ENCODE measurements at places on chromosomes 1 and 21. TPM values are rescaled to one million over a fixed set of nuclear protein-coding genes. Genes with fewer than 3 reads are reported as not detected.

- no peak for DNase-seq
These were observed 101.4 kb downstream of the CC2D1B start for GRCh38 chr1:52264530-52265115.

Gene AMY1B
- total RNA-seq, result not detected

Gene S100A7
- not detected for total RNA-seq

GRCh38 chr1:2644171-2644570, 11.4 kb upstream of the MMEL1 start:
- DNase-seq, result peak; percentile 11

DNA sequence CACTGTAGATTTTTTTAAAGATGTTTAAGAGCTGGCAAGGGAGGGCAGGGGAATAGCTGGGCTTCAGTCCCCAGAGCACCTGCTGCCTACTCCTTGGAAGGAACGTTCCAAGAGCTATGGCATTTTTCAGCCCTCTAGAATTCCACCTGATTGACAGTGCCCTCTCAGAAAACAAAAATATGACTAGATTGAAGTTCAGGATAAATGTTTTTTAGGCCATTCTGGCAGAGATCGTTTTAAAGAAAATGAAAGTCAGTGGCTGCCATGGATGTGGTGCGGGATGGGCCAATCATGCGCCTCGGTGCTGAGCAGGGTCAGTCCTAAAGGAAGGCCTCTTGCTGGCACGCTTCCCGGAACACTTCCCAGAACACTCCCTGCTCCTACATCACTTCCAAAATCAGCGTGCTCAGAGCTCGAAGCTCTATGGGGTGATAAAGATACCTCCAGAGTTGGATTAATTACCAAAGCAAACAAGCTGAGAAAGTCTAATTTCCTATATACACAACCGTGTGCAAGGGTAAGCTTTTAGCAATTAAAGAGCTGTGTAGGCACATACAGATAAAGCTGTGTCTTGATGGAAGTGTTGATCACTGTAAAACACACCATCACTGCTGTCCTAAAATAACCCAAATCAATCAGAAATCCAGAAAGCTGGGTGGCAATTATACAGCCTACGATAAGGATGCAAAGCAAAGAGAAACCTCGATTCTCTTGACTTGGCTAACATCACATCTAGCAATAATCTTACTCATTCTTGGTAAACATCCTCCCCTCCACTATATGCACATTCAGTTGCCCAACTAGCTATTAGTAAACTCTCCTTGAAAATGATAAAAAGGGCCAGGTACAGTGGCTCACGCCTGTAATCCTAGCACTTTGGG, 34.6 kb downstream of the TGFBR3 start:
- DNase-seq, result peak; percentile 93

GRCh38 chr1:229283183-229283611, 12.3 kb downstream of the RAB4A start:
- DNase-seq, result no peak

GRCh38 chr1:173444757-173445156, 32.4 kb upstream of the PRDX6 start:
- DNase-seq, result no peak

DNA sequence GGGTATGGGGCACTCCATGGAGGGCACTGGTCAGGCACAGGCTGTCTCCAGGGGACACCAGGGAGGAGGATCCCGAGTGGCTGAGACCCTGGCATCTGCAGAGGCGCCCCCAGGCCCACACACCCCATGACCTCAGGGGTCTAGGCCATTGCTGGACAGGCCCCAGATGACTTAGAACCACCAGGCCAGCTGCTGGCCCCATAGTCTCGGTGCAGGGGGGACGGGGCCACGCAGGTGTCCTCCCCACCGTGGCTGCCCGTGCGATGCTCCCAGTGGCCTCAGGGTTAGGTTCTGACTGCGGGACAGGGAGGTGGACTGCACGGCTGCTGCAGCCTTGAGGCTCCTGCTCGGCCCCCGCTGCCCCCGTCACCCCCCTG, 44.0 kb downstream of the MORN1 start:
- DNase-seq, result no peak

GRCh38 chr1:153661111-153661708, 2.7 kb downstream of the SNAPIN start:
- no peak for DNase-seq

Gene C1orf87
- total RNA-seq, result 6.2 TPM

- DNase-seq, result no peak
These were observed 33.8 kb downstream of the DUSP10 start for GRCh38 chr1:221708076-221708571.

Gene PPM1J
- total RNA-seq, result 45.5 TPM

Gene ASCL5
- 0.24 TPM for total RNA-seq

DNA sequence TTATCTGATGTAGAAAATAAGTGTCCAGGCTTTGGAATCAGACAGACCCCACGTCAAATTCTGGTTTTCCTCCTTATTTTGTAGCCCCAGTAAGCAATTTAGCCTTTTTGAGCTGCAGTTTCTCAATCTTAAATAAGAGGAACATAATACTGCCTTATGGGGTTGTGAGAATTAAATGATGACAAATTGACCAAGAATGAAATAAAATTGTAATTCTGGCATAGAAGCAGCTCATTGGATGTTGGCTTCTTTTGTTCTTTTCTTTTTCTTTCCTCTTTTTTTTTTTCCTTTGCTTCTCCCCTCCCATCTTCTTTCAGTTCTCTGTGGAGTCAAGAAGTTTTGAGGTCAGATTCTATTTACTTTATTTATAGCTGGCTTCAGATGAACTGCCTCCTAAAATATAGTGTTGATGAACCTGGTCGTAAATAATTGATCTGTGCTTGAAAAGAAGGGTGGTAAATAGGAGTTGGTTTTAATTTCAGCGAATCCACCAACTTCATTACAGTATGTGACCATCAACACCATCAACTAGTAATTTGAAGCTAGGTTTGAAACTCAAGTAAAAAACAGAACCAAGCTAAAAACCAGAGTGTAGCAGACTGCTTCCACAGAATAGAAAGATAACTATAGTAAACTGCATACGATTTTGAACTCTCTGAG, 81.1 kb downstream of the CACHD1 start:
- no peak for DNase-seq

Data from testis (tissue), 5 donors.